ENCODE measurements at places on chromosomes 3 and 15. TPM values are rescaled to one million over a fixed set of nuclear protein-coding genes. Genes with fewer than 3 reads are reported as not detected.

DNA sequence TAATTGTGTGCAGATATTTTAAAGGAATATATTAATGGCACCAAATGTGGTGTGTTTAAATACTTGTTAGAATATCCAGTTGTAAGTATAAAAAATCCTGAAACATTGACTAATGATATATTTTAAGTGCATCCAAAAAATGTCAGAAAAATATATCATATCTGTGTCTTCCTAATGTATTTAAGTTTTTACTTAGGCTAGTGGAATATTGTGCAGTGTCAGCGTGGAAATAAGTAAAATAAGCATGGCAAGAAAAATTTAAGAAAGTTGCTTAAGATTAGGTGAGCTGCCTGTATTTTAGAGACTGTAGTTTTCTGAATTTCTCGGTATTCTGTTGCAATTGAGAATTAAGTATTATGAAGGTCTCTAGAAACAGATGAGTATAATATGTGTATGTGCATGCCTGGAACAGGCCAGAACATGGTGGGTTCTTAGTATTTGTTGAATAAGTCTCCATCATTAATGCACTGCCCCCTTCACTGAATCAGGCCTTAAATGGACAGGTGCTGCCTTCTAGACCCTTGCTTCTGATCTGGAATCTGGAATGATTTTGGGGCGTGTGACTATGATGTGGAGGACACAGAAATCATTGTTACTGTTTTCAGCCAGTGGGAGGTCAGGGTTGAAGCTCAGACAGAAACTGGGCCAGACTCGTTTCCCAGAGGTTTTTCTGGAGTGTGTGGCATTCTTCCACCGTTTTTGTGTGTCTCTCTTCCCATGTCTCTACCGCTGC is 86.1 kb downstream of the TRAK1 start:
- DNase-seq = no peak

DNA sequence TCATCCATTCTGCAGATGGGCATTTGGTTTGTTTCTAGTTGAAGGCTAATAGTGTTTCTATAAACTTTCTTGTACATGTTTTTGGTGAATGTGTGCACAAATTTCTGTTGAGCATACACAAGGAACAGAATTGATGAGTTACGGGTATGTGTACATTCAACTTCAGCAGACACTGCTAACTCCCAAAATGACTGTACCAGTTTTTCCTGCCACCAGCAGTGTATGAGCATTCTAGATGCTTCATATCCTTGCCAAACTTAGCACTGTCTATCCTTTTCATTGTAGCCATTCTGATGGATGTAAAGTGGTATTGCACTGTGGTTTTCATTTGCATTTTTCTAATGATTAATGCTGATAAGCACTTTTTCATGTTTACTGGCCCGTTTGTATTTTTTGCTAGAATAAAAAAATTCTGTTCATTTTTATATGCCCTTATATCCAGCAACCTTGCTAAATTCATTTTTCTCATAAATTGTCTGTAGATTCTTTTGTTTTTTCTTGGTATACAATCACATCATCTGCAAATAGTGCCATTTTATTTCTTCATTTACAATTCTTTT is 110.2 kb downstream of the ATP1B3 start:
- no peak for DNase-seq

DNA sequence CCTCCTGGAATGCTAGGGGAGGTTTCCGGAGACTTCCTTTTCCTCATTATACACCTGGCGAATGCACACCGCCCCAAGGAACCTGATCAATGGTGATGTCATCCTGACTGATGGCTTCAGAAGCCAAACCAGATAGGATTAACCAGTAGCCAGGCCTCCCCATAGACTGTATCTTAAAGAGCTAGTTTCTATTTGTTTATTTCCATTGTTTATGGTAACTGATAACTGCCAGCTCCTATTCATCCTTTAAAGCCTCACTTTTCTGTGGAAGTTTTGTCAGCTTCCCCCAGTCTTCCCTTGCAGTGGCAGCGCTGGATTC is at the start of gene MKRN2OS:
MKRN2OS (minus strand) TSS at position 27 of the 319 bp plus-strand sequence. CDS start 35 bp downstream, outside the sequence.
- DNase-seq = no peak

DNA sequence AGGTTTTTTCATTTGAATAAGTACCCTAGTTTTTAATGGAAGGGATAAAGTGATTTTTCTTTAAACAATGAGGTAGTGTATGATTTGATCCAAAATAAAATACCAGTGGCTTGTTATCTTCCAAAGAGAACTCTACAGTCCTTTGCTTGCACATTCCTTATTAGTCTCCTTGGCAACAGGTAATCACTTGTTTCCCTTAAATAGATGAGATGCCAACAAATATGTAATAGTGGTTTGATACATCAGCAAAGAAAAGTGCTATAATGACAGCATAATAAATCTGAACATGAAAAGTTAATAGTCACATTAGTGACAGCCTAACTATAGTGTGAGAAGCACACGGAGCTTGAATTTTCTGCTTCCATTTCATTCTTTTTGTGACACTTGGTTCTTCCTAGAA is 360.2 kb downstream of the ZNF385D start:
- DNase-seq = no peak

- DNase-seq = no peak
Observed at GRCh38 chr3:10933470-10933804, 59.1 kb upstream of the SLC6A1 start.

Gene ZNF620
- polyA plus RNA-seq = 1.0 TPM

- no peak for DNase-seq
Observed at GRCh38 chr15:48358229-48359152, 27.3 kb downstream of the DUT start.

DNA sequence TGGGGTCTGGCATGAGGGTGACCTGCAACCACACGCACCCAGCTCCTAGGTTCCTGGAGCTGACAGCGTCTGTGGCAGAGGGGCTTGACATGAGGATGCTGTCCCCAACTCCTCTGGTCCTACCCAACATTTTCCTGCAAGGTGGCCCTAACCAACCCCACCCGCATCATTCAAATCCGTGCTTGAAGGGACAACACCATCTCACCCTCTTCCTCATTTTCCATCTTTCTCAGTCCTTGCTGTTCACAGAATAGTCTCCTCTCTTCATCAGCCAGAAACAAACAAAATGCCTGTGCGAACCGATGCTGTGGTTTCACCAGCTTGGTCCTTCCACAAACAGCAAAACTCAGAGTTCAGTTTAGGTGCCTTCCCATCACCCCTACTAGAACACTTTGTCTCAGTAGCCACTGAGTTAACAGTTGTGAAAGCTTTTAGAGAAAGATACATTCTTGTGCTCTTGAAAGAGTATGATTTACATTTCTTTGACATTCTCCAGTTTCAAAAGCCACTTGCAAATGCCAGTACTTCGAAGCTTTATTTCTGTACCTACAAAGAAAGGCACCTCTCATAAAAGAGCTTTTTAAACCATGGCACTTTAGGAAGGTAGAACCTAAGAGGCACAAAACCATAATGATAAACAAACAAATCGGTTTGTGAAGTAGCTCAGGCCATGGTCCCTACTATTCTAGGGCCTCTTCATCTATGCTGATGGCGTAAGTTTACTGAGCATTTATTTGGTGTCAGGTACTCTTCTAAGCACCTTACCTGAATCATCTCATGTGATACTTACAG is 360.1 kb downstream of the SHQ1 start:
- no peak for DNase-seq

GRCh38 chr3:4643904-4644547 is 150.9 kb downstream of the ITPR1 start:
- no peak for DNase-seq

- DNase-seq = no peak
Observed at GRCh38 chr3:171743327-171744157, 66.7 kb downstream of the PLD1 start.

- DNase-seq = peak; percentile 46
Observed at GRCh38 chr3:11770477-11771391, 76.0 kb downstream of the TAMM41 start.

DNA sequence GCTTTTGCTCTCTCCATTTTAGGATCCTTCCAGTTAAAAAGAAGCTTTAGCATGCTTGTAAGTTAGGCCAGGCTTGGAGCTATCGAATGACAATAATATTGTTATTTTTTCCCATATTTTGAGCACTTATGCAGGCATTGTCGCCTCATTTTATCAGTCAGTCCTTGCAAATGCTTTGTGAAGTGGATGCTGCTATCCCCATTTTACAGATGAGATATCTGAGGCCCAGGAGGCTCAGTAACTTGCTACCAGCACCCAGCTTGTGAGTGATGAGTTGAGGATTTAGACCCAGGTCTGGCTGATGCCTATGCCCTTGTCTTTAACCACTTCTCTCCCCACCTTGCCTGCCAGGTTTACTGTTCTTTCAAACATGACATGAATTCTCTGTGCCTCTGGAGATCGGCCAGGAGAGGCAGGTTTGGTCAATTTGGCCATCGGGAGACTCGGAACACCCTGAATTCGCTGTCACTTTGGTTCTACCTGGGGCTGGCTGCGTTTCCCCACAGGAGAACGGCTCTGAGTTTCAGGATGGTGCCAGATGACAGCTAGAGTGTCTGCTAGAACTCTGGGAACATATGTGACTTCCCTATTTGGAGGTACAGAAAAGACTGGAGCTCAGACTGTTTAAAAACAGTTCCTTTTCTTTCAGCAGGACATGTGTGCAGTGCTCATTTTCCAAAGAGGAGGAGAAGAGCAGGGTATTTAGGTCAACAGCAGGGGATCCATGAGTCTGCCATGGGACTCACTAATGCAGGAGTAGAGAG is 25.5 kb upstream of the ZNF710 start:
- DNase-seq = no peak

- no peak for DNase-seq
Observed at GRCh38 chr3:50418850-50419249, 59.5 kb upstream of the TMEM115 start.

- DNase-seq = no peak
Observed at GRCh38 chr3:183485585-183485984, 57.2 kb upstream of the MCF2L2 start.

GRCh38 chr15:80934761-80935221 is 54.8 kb downstream of the MESD start:
- no peak for DNase-seq

DNA sequence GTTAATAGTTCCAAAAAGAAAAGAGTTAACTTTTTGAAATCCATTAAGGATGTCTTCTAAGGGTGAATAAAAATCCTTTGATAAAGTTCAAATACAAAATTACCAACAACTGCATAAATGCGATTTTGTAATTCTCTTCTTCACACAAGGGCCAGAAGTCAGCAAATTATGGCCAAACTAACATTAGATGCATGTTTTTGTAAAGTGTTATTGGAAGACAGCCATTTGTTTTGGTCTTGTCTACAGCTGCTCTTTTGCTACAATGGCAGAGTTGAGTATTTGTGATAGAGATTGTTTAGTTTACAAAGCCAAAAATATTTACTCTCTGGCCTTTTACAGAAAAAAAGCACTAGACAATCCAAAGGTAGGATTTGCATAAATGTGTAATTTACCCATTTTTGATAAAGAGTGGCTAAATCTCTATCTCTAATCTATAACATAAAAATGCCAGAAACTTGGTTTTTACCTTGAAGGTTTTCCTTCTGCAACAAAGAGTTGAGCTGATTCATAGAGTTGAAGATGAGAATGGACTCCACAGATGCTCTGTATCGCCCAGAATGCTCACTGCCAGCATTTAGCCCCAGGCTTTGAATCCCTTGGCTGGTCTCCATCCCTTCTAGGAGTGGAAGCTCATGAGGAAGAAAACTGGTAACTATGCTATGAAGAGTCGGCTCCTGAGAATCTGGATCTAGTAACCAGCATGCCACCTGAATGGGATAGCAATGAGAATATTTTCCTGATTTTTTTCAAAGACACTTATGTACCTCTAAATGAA is 64.5 kb downstream of the POLQ start:
- no peak for DNase-seq

Gene GOLGA8T
- not detected for polyA plus RNA-seq

Data from liver (tissue), 10 donors.